ENCODE measurements at places on chromosomes 16 and 17.

DNA sequence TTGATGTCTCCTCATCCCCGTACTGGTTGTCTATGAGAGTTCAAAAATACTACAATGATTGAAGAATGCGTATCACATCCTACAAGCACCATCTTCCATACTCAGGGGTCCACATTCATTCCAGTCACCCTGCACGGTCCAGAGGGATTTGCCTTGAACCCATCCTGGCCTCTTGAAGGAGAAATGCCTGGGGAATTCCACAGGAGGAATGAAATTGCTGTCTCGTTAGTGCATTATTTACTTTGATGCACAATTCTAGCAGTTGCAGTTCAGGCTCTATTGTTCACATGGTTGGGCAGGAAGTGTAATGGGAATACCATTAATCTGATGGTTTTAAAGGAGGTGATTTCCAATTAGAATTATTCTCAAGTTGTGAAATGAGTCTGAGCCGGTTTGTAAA, 369.1 kb upstream of the XYLT1 start:
- ATAC-seq: no peak

- no peak for ATAC-seq
Measured at GRCh38 chr17:73215447-73215846, 22.6 kb downstream of the COG1 start.

- ATAC-seq: no peak
Measured at GRCh38 chr17:17906418-17907215, 65.6 kb downstream of the TOM1L2 start.

- ATAC-seq: no peak
Measured at GRCh38 chr17:38464723-38465390, 36.6 kb downstream of the ARHGAP23 start.

DNA sequence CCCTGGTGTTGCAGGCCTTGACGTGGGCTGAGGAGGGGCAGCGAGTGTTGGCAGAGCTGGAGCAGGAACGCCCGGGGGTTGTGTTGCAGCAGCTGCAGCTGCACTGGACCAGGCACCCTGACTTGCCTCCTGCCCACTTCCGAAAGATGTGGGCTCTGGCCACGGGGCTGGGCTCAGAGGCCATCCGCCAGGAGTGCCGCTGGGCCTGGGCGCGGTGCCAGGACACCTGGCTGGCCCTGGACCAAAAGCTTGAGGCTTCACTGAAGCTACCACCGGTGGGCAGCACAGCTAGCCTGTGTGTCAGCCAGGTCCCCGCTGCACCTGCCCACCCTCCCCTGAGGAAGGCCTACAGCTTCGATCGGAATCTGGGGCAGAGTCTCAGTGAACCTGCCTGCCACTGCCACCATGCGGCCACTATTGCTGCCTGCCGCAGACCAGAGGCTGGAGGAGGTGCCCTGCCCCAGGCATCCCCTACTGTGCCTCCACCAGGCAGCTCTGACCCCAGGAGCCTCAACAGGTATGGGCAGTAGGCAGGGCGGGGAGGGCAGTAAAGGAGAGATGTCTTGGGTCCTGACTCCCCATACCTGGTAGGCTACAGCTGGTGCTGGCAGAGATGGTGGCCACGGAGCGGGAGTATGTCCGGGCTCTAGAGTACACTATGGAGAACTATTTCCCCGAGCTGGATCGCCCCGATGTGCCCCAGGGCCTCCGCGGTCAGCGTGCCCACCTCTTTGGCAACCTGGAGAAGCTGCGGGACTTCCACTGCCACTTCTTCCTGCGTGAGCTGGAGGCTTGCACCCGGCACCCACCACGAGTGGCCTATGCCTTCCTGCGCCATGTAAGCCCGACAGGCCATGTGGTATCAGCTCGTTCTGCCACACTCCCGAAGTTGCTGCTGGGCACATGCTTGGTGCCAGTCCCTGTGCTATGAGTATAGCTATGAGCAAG, 5.6 kb downstream of the PLEKHG4 start:
- ATAC-seq: peak; percentile 31

GRCh38 chr16:70430667-70431536, 8.0 kb downstream of the ST3GAL2 start:
- ATAC-seq: peak; percentile 54

GRCh38 chr16:52227851-52228250, 319.1 kb downstream of the TOX3 start:
- ATAC-seq: no peak

- no peak for ATAC-seq
Measured at GRCh38 chr17:12719948-12720347, 54.3 kb downstream of the MYOCD start.

DNA sequence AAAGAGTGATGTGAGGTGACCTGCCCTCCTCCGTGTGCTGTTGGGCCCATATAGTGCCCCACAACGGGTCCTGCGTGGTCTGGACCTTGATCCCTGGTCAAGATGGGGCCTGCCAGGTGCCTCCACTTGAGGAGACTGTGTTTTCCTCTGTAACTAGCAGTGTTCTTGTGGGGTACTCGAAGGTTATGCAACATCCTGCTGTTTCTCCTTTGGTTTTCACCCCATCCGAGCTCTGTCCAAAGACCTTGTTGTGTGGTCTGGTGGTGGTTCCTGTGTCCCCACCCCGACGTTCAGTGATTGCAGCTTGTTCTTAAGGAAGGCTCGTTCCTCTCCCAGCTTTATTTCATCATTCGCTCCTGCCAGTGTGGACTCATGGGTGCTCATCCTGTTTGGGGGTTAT, 38.7 kb upstream of the ZNF750 start:
- no peak for ATAC-seq

- ATAC-seq: no peak
Measured at GRCh38 chr16:30443631-30444030, 2.0 kb downstream of the SEPHS2 start.

DNA sequence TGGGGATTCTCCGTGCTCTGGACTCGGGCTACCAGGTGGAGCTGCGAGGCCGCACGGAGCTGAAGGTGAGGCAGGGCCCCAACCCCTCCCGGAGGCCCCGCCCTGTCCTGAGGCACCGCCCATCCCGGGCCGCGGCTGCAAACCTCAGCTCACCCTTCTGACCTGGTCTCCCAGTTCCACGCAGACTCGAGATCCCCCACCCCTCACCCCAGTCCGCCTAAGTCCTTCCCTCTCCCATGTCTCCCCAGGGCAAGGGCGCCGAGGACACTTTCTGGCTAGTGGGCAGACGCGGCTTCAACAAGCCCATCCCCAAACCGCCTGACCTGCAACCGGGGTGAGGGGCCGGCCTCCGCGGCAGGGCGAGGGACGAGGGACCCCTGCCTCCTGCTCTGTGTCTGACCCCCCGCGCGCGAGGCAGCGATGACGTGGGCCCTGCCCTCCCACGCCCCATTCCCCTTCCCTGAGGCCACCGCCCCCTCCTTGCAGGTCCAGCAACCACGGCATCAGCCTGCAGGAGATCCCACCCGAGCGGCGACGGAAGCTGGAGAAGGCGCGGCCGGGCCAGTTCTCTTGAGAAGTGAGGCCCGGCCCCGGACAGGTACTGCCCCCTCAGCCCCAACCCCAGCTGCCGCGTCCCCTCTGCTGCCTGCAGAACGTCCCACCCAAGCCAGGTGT, 13.7 kb downstream of the GUCY2D start:
- peak; percentile 29 for ATAC-seq

DNA sequence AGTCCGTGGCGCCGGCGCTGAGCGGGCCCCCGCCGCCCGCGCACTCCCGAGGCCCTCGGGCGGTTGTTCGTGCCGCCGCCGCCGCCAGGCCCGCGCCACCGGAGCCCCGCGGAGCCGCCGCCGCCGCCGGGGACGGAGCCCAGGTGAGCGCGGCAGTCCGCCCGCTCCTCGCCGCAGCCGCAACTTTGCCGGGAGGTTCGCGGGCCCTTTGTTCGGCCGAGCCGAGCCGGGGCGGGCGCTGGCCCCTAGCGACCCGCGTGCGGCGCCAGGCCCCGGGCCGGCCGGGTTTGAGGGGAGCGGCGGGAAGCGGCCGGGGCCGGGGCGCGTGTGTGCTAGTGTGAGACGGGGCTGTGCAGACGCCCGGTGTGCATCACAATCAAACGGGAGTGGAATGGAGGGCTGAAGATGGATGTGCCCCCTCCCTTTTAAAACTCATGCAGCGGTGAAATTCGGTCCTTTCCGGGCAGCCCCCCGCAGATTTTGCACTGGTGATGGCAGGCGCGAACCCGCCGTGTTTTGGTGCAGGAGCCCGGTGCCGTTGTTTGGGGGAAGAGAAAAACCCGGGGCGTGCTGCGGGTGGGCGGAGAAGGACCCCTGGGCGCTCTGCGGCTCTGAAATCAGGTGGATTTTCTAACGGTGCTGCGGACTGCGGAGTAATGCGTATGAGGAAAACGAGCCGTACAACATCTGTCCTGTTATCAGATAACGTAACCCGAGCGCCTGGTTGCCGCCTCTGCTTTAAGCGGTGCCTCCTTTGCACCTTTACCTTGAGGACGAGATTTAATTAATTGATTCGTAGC, 823 bp downstream of the TNRC6C start:
- no peak for ATAC-seq

- no peak for ATAC-seq
Measured at GRCh38 chr16:21228361-21228872, 5.1 kb upstream of the ANKS4B start.

All from activated CD4-positive, CD25-positive, alpha-beta regulatory T cell treated with anti-CD3 and anti-CD28 coated beads, Interleukin-2, amount 50 U/mL, for 24 hours (primary cell).